ENCODE measurements at places on chromosomes 7 and 10.

- no peak for DNase-seq
These were observed 22.8 kb upstream of the ARID5B start for GRCh38 chr10:61878740-61879068.

- DNase-seq: no peak
These were observed 67.0 kb downstream of the GRID1 start for GRCh38 chr10:86299562-86299961.

DNA sequence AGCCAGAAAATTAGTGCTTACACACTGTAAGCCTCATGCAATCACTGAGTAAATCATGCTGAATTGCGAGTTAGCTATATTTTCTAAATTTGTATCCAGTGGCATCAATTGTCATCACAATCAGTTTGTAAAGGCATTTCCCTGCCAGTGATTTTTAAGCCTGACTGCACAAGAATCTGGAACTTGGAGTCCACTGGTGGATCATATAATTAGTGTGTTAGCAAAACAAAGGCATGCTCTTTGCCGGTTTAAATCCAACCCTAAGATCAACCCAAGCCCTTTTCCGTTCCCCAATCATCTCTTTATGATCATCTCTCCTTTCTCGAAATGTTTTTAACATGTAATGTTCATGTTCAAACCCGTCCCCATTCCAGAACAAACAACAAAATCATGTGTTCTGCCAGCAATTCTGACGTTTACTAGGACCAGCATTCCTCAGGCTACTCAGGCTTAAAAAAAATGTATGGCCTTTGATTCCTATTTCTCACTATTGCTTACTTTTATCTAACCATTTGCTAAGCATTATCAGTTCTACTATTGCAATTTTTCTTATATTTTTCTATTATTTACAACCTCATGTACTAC is 649.2 kb downstream of the SORCS1 start:
- peak; percentile 38 for DNase-seq

DNA sequence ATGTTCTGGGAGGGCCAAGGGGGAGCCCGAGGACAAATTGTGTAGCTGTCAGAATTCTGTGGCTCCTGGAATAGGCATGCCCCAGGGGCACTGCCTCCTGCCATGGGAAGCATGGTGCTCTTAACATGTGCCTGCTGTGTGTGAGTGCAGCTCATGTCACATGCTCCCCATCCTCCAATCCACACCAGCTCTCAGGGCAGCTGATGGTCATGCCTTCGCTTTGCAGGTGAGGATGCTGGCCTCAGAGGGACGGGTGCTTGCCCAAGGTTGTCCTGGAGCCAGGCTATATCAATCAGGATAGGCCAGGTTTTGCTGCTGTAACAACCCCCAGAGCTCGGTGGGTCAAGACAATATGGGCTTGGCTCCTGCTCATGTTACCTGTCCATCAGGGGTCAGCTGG is 303.4 kb downstream of the RPS24 start:
- DNase-seq: no peak

DNA sequence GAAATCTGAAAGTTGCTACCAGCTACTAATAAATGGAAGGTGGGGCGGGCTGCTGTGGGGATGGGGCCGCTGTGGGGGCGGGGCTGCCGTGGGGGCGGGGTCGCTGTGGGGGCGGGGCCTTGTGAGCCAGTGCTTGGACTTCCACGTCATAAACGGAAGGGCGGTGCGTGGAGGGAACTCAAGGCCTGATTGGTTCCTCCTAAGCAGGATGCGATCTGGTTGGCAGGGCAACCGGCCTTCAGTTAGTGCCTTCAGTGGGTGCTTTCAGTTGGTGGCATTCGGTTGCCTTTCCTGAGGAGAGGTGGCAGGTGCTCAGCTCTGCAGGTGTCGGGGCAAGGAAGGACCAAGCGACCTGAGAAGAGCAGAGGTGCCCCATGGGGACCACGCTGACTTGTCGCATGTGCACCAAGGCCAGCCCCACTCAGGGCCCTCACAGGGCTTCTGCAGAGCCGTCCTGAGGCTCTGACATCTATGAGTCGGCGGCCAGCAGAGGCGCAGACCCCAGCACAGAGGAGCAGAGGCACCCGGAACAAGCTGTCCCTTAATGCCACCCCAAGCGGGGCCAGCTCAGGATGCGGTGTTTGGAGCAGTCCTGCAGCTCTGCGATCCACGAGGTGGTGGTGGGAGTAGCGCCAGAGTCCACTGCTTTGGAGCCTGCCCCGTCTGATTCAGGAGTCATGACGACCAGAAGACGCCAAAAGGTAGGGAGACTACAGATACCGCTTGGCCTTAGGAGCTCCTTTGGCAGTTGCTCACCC is 54.4 kb upstream of the PDSS1 start:
- DNase-seq: no peak

DNA sequence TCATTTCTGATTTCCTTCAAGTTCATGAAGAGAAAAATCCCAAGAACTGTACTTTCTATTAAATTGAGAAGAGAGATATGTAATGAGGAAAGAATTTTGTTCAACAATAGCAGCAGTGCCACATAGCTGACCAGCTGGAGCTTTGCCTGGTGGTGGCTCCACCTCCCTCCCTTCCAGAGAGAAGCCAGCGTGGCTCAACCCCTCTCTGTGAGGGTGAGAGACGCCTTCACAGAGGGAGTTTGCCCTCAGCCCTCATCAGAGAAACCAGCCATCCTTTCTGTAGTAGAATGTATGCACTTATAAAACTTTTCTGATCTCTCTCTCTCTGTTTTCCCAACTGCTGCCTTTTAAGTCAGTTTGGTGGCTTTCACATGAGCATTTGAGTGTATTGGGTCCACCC is 20.5 kb upstream of the COL1A2 start:
- DNase-seq: no peak

GRCh38 chr7:81845744-81846241 is 75.9 kb upstream of the HGF start:
- no peak for DNase-seq

DNA sequence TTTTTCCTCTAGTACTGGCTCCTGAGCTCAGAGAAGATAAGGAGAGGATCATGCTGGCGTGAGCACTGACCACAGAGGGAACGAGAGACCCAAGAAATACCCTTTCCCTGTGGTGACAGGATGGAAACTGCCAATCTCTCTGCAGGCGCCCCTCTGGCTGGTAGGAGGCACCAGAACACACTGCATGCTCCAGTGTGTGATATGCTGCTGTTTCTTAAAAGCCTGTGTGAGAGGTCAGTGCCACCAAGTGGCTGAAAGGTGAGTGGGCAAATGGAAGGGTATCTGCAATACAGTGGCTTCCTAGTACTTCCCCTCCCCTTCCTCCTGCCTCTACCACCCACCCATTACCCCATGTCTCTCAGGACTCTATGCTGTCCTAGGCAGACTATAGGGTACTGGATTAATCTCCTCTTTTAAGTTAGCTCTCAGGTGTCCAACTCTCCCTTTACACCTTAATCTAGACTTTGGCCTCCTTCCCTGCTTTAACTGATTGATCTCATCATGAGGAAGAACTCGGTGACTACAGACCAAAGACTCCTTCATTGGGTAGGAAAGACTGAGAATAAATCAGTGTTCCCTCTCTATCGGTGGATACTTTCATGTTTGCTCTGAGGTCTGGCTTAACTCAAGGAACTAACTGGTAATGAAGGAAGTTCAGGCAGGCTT is 283.6 kb downstream of the ADRA2A start:
- DNase-seq: no peak

- DNase-seq: no peak
These were observed 15.9 kb downstream of the TDRD1 start for GRCh38 chr10:114195079-114195478.

GRCh38 chr7:135900065-135900546 is 77.1 kb downstream of the MTPN start:
- no peak for DNase-seq

DNA sequence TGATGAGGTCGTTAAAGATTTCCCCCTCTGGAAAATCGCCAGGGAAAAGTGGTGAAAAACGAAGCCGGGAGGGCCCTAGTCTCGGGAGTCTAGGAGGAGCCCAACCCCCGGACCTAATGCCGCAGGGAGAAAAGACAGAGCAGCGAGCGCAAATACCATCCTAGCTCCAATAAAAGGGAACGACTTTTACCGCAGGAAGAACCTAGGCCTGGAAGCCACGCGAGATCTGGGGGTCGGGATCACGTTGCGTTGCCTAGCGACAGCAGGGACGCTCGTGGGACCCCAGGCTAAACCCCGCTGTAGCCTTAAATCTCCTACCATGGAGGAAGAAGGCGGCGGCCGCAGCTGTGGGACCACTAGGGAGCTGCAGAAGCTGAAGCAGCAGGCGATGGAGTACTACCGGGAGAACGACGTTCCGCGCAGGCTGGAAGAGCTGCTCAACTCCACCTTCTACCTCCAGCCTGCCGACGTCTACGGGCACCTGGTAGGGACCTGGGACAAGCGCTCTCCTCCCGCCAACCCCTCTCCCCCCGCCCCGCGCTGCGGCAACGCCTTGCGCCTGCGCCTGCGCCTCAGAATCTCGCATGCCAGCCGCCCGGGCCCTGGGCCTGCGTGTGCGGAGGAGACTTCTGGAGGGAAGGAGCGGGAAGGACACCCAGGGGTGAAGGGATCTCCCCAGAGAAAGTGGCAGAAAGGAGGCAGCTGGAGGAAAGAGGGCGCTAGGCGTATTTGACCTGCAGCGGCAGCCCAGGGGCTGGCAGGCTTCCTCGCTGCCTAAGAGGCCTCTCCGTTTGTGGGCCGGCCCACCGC is at the start of gene ENO4:
ENO4 (plus strand) TSS at position 252 of the 810 bp plus-strand sequence; CDS start at position 320, 68 bp downstream.
- peak; percentile 91 for DNase-seq

- DNase-seq: no peak
These were observed 221.9 kb upstream of the INHBA start for GRCh38 chr7:41924796-41925195.

DNA sequence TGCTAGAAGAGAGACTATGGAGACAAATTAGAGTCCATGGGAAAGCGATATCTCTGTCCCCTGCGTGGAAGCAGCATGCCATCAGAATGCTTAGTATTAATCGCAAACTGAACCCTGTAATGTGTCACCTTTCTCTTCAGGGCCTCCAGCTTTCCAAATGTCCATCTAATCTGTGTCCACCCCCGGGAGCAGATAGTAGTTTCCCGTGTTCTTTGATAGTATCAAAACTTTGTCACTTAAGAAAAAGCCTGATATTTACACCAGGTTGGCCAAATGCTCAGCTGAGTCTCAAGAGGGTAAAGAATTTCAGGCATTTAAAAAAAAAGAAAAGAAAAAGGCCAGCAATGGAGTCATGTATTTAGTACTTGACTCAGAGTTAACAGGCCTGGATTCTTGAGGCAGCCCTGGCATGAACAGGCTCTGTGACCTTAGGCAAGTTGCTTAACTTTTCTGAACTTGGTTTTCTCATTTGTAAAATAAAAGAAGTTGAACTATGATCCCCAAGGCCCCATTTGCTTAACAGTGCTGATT is 10.4 kb upstream of the GSAP start:
- DNase-seq: no peak

DNA sequence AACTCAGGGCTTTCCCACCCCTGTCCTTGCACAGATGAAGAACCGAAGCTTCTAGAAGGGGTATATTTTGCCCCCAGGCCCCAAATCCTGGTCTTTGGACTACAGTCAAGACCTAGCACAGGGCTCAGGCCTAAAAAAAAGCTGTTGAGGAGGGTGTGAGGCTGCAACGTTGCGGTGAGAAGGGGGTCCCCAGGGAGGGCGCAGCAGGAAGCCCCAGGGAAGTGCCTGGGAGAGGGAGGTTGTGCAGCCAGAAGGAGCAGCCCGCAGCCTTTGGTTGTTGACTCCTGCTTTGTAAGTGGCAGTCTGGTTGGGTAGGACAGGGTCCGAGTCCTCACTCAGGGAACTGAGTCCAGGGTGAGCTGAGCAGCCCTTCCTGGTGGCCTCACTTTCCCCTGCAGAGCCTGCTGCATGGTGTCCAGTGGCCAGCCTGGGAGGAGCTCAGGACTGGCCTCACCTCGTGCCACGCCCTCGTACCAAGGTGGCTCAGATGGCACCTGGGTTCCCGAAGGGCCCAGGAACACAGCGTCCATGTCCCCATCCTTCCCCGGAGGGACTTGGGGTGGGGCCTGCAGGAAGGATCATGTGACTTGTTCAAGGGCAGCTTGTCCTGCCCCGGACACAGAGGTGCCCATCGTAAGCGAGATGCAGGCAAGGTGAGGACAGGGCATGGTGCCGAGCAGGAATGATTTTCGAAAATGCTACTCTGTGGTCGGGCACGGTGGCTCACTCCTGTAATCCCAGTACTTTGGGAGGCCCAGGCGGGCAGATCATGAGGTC is 166.4 kb upstream of the TNRC18 start:
- no peak for DNase-seq

DNA sequence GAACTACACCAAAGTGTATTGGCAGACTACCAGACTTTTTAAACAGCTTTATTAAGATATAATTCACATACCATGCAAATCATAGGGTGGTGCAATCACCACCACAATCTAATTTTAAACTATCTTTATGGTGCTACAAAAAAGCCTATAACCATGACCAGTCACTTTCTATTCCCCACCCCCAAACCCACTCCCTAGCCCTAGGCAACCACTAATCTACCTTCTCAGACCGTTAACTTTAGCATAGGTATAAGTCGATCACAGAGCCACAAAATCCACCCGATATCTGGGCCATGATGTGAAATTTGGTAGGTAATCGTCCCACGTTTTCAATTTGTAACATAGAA is 536 bp upstream of the POM121 start:
- DNase-seq: no peak

GRCh38 chr10:88116481-88116880 is 253.1 kb downstream of the PTEN start:
- DNase-seq: no peak

DNA sequence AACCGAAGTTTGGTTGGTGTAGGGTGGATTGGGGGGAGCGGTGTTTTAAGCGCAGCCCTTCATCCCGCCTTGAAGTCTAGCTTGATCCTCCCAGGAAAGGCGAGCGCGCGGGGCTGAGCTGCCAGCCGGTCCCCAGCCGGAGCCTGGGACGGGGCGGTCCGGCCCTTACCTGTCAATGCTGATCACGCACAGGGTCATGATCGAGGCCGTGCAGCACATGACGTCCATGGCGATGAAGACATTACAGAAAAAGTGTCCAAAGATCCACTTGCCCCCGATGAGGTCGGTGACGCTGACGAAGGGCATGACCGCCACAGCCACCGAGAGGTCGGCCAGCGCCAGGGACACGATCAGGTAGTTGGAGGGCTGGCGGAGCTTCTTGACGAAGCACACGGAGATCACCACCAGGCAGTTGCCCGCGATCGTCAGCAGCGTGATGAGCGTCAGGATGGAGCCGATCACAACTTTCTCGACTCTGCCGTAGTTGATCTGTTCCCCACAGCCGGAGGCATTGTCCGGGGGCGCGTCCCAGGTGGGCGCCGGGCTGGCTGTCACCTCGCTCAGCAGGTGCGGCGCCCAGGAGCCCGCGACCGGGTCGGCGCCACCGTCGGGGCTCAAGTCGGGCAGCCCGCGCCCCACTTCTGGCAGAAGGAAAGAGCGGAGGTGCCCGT is 740 bp downstream of the HTR7 start:
- no peak for DNase-seq

- DNase-seq: no peak
These were observed 53.3 kb upstream of the CTBP2 start for GRCh38 chr10:125213541-125214282.
